ENCODE measurements at places on chromosomes 1 and 21.

DNA sequence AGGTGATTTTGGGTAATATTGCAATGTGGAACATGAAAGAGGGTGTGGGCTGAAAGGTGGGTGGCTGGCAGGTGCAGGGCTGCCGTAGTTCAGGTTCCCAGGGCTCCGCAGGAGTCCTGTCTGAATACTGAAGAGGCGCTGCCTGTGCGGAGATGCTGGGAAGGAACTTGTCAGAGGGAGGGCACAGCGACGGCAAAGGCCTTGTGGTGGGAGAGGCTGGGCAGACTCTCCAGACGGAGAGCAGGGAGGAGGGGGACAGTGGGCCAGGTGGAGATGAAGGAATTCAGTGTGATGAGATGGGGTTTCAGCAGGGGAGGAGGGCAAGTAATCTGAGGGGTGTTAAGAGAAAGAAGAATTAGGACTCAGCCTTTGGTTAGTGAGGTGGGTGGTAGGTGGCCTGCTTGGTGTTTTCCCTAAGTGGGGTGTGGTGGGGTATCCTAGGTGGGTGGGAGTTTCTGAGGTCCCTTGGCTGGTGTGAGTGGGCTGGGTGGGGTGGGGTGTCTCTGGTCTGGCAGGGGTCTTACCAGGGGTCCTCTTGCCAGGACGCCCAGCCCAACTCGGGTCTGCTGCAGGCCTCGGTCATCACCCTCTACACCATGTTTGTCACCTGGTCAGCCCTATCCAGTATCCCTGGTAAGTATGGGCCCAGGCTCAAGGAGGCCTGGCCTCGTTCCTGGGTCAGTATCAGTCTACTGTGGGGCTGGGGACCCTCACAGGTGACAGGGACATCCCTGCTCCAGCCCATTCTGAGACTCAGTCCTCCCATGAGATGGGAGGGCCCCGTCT, 15.6 kb downstream of the SERINC2 start:
- DNase-seq = no peak

GRCh38 chr1:63821091-63822005, 47.5 kb downstream of the ROR1 start:
- no peak for DNase-seq

DNA sequence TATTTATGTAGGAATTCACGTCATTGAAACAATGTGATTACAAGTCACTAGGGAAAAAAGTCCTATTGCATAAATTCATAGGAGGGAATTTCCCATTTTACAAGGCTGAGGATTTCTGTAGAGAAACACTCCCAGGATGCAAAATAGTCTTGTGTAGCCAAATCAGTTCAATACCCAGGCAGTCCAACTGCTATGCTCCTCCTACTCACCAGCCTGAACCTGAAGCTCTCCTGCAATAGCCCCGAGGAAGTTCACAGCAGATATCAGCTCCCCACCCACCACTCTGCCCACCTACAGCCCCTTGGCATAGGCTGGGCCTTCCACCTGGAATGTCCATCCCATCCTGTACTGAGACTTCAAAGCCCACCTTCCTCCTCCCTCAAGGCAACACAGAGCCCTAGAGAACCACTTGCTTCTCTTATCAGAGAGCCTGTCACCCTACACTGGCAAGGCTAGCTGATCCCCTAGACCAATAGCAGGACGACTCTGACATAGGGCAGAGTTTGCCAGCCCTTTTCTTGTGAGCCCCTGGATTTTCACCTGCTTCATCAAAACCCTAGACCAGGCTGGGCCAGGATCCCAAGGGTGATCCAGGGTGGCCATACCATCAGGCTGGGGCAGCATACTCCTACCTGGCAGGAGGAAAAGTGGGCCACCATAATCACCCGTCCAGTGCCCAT, 1.5 kb downstream of the LSS start:
- no peak for DNase-seq

- peak; percentile 40 for DNase-seq
These were observed 24.3 kb downstream of the F13B start for GRCh38 chr1:197042676-197043341.

- no peak for DNase-seq
These were observed 101.3 kb upstream of the ARTN start for GRCh38 chr1:43832255-43832654.

- DNase-seq = peak; percentile 98
These were observed 45.1 kb downstream of the SLC2A1 start for GRCh38 chr1:42913426-42914091.

- no peak for DNase-seq
These were observed 49.1 kb upstream of the LRRC3 start for GRCh38 chr21:44405948-44406872.

DNA sequence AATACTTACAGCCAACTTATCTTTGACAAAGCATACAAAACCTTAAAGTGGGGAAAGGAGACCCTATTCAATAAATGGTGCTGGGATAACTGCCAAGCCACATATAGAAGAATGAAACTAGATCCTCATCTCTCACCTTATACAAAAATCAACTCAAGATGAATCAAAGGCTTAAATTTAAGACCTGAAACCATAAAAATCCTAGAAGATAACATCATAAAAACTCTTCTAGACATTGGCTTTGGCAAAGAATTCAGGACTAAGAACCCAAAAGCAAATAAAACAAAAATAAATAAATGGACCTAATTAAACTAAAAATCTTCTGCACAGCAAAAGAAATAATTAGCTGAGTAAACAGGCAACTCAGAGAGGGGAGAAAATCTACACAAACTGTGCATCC, 335.6 kb upstream of the PBX1 start:
- no peak for DNase-seq
